ENCODE measurements at places on chromosomes 6 and 20.

- DNase-seq, result no peak
Observed at GRCh38 chr6:36127462-36128016, 2.8 kb upstream of the MAPK13 start.

DNA sequence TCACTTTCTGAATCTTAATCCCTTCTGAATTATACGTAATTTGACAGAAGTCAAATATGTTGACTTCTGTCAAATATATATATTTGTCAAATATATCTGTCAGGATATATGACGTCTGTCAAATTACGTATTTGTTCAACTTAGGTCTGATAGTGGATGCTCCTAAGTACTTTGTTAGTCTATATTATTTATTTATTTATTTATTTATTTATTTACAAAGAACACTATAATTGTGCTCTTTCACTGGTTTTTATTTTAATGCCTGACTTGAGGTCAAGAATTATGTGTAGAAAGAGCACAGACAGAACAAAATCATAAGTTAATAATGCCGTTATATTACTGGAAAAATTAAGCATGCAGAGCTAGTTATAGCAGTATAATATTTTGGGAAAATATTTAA lies 81.2 kb downstream of the UST start:
- no peak for DNase-seq

- no peak for DNase-seq
Observed at GRCh38 chr6:115551527-115551926, 509.2 kb downstream of the FRK start.

- DNase-seq, result peak; percentile 69
Observed at GRCh38 chr20:58407966-58408557, 19.0 kb downstream of the VAPB start.

DNA sequence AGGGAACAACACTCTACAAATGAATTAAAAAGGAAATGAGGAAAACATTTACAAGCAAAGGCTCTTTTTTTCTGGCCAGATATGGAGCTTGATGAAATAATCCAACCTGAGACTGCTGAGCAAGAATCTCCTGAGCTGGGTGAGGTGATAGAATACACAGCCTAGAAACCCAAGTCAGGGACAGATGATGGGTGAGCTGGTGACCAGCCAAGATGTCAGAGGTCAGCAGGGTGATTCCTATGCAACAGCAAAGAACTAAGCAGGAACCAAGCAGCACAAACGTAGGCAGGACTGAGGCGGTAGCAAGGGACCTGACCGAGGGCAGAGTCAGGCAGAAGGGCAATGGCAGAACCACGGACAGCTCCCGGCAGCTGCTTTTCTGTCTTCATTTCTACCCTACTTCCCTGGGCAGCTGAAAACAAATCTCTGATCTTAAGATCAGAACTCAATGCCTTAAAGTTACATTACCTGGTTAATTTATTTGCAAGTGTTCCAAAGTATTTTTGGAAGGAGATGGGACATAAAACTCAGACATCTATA lies 75.1 kb downstream of the CDC40 start:
- DNase-seq, result no peak

GRCh38 chr6:82257088-82257774 lies 9.7 kb upstream of the IBTK start:
- no peak for DNase-seq

DNA sequence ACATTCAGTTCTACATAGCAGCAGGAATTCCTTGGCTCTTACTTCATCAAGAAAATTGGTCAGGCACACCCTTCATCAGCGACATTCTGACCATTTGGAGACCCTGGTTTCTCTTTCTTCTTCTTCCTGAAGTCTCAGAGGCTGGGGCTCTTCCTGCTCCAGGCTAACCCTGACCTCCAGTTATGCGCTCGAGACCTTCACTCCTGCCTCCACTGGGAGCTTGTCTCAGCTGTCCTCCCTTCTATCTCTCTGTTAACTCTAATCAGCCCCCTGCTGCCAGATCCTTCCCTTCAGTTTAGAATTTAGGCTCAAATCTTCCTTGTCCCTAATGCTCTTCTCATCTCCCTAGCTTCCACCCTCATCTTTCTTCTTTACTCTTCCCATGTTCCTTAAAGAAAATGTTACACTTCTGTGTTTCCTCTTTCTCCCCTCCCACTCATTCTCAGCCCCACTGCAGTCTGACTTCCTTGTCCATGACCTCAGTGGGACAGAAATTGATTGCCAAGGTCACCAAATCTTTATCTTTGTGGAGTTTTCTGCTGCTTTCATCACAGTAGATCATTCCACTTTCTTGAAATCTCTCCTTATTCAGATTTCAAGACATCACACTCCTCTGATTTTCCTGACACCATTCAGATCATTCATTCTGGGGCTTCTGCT lies 8.4 kb upstream of the HLA-DOA start:
- no peak for DNase-seq

DNA sequence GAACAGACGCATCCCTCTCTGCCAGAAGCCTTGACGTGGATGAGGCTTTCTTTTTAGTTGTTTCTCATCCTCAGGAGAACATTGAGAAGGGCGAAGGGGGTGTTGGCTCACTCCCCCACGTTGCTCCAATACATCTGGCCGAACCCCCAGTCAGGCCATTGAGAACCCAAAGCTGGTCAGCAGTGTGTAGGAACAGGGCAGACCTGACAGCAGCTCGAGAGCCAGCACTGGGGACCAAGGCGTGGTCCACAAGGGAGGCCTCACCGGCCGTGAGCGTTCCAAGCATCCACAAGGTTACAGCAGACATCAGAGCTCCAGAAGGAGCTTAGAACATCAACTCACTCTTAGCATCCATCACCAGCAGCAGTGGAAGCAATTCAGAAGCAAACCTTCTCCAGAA lies 387.9 kb upstream of the ARID1B start:
- DNase-seq, result no peak

DNA sequence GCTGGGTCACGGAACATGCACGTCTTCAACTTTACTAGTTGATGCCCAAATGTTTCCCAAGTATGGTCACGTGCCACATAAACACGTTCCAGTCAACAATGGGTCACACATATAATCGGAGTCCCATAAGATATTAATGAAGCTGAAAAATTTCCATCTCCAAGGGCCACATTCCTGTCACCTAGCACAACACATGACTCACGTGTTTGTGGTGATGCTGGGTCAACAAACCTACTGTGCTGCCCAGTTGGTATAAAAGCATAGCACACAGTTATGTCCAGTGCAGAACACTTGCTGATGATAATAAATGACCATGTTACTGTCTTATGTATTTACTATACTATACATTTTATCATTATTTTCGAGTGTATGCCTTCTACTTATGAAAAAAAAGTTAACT lies 68.0 kb upstream of the INSM1 start:
- no peak for DNase-seq

GRCh38 chr6:158853072-158853879 lies 34.1 kb upstream of the EZR start:
- DNase-seq, result peak; percentile 33

GRCh38 chr6:3522561-3523260 lies 65.9 kb upstream of the SLC22A23 start:
- no peak for DNase-seq

GRCh38 chr6:20837189-20837588 lies 302.9 kb downstream of the CDKAL1 start:
- DNase-seq, result no peak

DNA sequence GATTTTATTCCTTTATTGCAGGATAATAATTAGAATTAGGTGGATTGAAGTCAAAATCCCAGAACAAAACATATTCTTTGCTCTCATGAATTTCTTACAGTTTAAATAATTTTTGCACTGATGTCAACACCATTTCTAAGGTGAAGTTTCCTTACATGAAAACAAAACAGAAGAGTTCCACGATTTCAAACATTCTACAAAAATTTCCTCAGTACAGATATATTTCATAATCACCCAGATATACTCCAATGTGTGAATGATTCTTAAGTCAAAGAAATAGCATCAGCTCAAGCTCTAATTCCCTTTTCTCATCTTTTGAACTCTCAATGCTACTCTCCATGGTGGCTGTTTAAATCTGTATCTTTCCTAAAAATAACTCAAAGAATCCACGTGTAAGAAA lies 39.5 kb upstream of the THBS2 start:
- no peak for DNase-seq

- no peak for DNase-seq
Observed at GRCh38 chr6:139648430-139649000, 274.1 kb upstream of the CITED2 start.

DNA sequence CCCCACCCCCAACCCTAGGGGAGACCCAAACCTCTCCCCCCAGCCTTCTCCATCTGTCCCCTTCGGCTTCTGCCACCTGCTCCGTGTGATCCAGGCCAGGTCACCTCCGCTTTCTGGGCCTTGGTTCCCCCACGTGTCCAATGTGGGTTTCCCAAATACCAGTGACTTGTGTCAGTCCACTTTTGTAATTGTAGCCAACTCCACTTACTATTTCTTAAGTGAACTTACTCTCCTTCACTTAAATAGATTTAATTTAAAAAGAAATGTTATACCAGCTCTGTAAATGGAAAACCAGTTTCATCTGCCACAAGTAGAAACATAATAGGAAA lies 10.0 kb upstream of the FAM110A start:
- no peak for DNase-seq

GRCh38 chr6:31478186-31478950 lies 19.6 kb upstream of the MICB start:
- no peak for DNase-seq

GRCh38 chr6:106918115-106918514 lies 56.4 kb downstream of the CD24 start:
- DNase-seq, result no peak

DNA sequence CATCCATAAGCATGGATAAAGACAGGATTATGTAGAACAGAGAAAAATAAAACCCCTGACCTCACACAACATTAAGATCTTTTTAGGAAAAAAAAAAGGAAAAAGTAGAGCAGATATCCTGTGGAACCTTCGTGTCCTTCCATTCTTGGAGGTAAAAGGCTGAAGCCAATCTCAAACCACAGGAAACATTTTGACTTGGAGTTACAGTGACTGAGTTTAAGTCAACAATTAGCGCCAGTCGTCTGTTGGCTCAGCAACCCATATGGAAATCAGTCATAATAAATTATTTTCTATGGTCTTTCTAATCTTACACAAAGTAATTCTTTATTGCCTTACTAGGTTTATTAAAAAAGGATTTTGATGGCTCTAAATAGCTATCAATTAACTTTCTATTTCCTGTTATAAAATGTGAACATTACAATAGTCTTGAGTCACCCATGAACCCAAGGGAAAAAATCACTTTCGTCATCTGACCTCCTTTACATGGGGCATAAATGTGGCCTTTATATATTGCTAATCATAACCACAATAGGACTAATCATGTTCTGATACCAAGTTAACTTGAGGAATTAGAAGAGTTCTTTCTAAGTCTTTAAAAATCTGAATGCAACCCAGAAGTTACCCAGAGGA lies 592.9 kb downstream of the TFAP2B start:
- DNase-seq, result no peak

GRCh38 chr20:61073376-61073775 lies 178.7 kb upstream of the CDH4 start:
- DNase-seq, result no peak

DNA sequence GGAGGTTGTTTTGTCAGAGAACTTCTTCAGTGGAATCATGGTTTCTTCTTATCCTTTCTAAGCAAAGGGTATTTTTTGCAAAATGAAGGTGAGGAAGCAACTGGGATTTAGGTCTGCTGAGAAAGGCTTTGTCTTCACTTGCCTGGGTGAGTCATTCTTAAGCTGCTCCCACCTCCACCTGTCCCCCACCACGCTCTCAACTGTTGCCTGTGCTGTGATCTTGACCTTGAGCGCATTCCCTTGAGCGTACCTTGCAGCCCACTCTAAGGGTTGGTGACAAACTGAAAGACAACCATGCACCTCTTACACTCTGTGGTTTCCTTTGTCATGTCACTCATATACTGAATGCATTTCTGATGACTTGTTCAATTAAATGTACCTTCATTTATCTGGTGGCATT lies 641.1 kb downstream of the RNF144B start:
- DNase-seq, result no peak

GRCh38 chr20:11153819-11154218 lies 480.0 kb upstream of the JAG1 start:
- DNase-seq, result no peak

GRCh38 chr6:100454551-100455229 lies 10.0 kb downstream of the SIM1 start:
- DNase-seq, result no peak

- no peak for DNase-seq
Observed at GRCh38 chr6:54778731-54779130, 67.8 kb upstream of the FAM83B start.

GRCh38 chr6:53103993-53104675 lies 38.9 kb downstream of the FBXO9 start:
- DNase-seq, result no peak

DNA sequence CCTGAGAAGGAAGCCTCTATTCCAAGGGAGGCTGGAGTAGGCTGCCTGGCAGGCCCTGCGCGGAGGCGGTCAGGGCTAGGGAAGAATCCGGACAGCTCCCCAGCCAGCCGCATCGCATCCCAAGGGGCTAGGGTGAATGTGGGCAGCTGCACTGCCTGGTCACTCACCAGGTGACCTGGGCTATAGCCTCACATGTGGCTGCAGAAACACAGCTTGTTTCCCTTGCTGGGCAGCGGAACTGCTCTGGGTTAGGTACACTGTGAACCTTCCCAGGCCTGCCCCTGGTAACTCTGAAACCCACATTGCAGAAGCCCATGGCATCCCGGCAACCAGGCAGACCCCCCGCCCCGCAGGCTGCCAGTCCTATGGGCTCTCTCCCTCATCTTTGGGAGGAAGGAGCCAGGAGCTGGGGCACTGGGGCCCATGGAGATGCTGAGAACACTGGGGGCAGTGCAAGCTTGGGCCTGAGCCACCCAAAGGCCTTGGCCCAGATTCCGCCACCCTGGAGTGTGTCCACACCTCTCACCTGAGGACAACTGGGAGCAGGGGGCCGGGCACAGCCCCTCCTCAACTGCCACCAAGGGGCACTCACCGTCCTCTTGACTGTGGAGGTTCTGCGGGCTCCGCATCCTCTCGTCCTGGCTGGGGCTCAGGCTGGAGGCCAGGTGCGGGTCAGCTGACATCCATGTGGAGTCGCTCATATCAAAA lies 111.0 kb downstream of the NOL4L start:
- DNase-seq, result no peak

All from gastrocnemius medialis (tissue), 4 donors.